ENCODE measurements at places on chromosomes 3 and 15. TPM values are rescaled to one million over a fixed set of nuclear protein-coding genes. Genes with fewer than 3 reads are reported as not detected.

The GRAMD2A gene
- total RNA-seq = 0.35 TPM

The CCDC39 gene
- total RNA-seq = not detected

The NR1I2 gene
- 0.26 TPM for total RNA-seq

The WNT5A gene
- 14.4 TPM for total RNA-seq

The SUCNR1 gene
- total RNA-seq = not detected

The FYTTD1 gene
- 52.5 TPM for total RNA-seq

DNA sequence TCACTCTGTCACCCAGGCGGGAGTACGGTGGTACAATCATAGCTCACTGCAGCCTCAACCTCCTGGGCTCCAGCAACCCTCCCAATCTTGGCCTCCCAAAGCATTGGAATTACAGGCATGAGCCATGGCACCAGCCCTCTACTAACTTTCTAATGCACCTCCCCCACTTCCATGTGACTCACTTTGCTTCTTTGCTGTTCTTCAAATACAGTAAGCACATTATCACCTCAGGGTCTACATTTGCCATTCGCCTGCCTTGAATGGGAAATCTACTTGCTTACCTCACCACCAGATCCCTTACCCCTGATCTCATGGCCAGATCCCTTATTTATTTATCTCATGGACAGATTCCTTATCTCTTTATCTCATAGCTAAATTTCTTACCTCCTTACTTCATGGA lies 235.3 kb downstream of the KCNMB2 start:
- H3K4me1 ChIP-seq = no peaks in the 10 kb centered on the region
- no peaks in the 10 kb centered on the region for H3K36me3 ChIP-seq
- H3K4me3 ChIP-seq = no peak overlapping the region
- H3K27me3 ChIP-seq = no peaks in the 10 kb centered on the region
- no peak overlapping the region for H3K27ac ChIP-seq

DNA sequence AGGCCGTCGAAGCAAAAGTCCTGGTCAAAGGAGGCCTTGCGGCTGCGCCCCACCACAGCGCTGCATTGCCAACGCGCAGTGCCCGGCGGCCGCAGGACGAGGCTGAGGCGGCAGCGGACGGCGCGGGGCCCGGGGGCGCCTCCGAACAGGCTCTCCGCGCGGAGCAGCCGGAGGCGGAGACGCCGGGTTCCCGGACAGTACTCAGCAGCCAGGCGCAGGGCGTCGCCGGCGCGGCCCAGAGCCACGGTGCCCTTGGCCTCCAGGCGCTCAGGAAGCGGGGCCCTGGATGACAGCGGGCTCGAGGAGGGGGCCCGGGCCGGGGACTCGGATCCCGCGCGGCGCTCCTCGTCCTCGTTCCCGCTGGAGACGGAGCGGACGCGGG lies 1.1 kb downstream of the C2CD4B start:
- DNase-seq = peak; percentile 8
- H3K4me3 ChIP-seq = no peak overlapping the region
- H3K4me1 ChIP-seq = peaks cover 4% of the 10 kb centered on the region
- peaks cover 89% of the 10 kb centered on the region for H3K27me3 ChIP-seq

DNA sequence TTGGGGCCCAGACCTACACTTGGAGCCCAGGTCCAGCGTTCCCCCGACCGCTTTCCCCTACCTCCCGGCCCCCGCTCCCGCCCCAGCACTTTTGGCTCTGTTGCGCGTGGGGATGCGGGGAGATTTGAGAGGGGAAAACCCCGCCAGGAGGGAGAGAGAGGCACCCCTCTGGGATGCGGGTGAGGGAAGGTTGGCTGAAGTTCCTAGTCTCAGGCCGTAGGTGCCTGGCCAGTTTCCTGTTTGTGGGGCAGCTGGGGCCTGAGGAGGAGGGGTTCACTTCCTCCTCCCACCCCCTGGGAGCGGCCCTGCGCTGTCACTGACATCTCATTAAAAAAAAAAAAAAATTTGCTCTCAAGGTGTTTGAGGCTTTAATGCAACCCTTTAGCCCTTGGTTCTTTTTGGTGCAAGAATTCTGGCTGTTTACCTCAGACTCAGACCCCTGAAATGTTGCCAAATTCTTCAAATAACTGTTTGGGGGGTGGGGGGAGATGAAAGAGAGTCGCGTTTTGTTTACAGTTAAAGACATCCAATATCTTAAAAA lies 2.6 kb downstream of the FAM43A start:
- DNase-seq = peak; percentile 9
- H3K27me3 ChIP-seq = peaks cover 71% of the 10 kb centered on the region
- no peak overlapping the region for H3K27ac ChIP-seq
- H3K4me3 ChIP-seq = peak overlapping the region; percentile 15

DNA sequence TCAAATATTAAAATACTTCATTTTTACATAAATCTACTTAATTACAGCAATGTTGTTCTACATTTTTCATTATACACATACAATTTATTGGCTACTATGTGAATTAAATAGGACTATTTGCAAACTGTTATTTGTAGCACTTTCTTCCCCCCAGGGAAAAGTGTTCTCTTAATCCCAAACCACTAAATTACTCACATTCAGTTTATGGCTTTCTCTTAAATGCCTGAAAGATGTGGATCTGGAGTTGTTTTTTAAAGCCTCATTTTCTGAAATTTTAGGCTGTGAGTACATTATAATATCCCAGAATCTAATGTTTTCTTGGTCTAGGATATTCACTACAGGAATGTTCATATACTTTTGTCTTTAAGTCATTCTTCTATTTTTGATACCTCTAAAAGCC lies 32.7 kb downstream of the PRTG start:
- peaks cover 16% of the 10 kb centered on the region for H3K36me3 ChIP-seq
- no peaks in the 10 kb centered on the region for H3K27me3 ChIP-seq
- DNase-seq = no peak
- H3K4me3 ChIP-seq = no peak overlapping the region
- H3K27ac ChIP-seq = no peak overlapping the region
- H3K4me1 ChIP-seq = peaks cover 85% of the 10 kb centered on the region

DNA sequence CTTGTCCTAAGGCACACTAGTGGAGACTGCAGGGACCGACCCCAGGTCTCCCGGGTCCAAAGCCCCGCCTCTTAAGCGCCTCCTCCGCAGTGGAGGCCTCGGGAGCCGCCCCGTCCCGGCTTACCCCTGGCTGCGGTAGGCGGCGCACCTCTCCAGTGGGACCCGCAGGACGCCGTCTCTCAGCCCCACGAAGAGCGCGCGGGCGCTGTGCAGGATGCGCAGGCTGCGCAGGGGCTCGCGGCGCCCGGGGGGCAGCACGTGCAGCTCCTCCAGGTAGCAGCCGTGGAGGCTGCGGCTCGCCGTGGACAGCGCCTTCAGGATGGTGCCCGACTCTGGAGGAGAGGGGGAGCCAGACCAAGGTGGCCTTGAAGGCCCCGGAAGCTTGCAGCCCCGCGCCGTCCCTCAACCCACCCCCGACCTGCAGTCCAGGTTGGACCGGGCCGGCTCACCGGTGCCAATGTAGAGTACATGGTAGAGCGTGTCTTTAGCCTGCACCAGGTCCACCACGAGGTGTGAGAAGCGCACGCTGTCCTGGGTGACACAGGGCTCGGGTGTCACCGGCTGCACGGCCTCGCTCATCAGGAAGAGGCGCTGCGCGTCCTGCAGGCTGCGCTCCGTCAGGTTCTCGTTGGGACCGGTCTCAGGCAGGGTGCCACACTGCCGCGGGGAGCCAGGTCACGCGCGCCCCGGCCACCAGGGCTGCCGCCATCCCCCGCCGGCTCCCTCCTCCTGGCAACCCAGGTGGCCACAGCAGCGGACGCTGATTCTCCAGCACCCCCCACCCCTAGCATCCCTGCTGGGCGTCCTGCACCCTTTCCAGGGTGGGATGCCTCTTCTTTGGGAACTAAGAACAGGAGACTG lies 105.5 kb downstream of the SEMA5B start:
- peaks cover 6% of the 10 kb centered on the region for H3K27me3 ChIP-seq
- DNase-seq = no peak
- no peak overlapping the region for H3K27ac ChIP-seq
- no peaks in the 10 kb centered on the region for H3K4me1 ChIP-seq
- H3K36me3 ChIP-seq = no peaks in the 10 kb centered on the region
- no peak overlapping the region for H3K4me3 ChIP-seq

DNA sequence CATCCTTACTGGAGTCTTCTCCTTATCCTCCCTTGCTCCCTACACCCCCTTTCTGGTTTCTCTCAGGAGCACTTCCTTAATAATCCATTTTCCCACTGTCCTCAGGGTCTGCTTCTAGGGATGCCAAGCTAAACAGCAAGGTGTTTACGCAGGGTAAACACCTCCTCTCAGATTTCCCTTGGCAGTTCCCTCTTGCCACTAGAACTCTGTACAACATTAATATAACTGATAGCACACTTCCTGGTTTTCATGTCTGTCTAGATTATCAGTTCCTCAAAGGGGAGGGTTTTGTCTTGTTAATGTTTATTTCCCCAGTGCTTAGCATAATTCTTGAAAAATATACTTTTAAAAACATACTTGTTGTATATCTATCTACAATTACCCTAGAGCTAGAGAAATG lies 118.0 kb upstream of the SLC24A5 start:
- H3K27me3 ChIP-seq = no peaks in the 10 kb centered on the region
- no peak overlapping the region for H3K27ac ChIP-seq
- no peak for DNase-seq
- H3K4me1 ChIP-seq = peaks cover 6% of the 10 kb centered on the region

GRCh38 chr3:12487786-12488185 lies 3.5 kb downstream of the TSEN2 start:
- H3K36me3 ChIP-seq = peaks cover 2% of the 10 kb centered on the region
- no peak overlapping the region for H3K27ac ChIP-seq
- peaks cover 35% of the 10 kb centered on the region for H3K4me1 ChIP-seq
- peaks cover 9% of the 10 kb centered on the region for H3K27me3 ChIP-seq
- DNase-seq = no peak

DNA sequence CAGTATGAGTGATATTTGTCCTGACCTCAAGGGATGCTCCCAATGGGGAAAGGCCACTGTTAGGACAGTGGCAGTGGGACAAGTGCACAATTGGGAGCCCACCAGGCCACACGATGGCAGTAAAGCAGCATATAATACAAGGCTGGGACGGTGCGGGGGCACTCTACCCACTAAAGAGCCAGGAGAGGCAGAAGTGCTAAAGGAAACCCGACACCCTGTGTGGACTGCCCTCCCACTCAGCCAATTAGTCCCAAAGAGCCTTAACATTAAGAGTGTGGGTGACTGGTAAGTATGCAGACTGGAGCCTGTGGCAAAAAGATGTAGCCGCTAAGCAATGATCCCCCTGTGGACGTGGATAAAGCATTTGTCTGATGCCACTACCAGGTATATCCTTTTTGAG lies 8.2 kb upstream of the ZNF589 start:
- H3K27me3 ChIP-seq = no peaks in the 10 kb centered on the region
- peak; percentile 71 for DNase-seq
- no peak overlapping the region for H3K27ac ChIP-seq
- no peak overlapping the region for H3K4me3 ChIP-seq
- peaks cover 19% of the 10 kb centered on the region for H3K4me1 ChIP-seq

- peaks cover 17% of the 10 kb centered on the region for H3K36me3 ChIP-seq
- H3K27me3 ChIP-seq = no peaks in the 10 kb centered on the region
- DNase-seq = no peak
- no peak overlapping the region for H3K4me3 ChIP-seq
- H3K27ac ChIP-seq = no peak overlapping the region
- H3K4me1 ChIP-seq = no peaks in the 10 kb centered on the region
These were observed 20.0 kb downstream of the COPS2 start for GRCh38 chr15:49135342-49135857.

DNA sequence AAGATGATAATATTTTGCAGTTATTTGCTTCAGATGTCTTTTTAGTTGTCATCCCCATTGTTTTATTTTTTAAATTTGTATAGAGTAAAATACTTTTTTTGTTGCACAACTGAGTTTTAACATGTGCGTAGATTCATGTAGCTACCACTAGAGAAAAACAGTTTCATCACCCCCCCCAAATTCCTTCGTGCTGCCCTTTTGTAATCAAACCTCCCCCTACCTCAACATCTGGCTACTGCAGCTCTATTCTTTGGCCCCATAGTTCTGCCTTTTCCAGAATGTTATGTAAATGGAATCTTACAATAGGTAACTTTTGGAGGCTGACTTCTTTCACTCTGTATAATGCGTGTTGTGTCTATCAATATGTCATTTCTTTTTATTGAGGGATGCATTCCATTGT lies 232.0 kb upstream of the RASGRP1 start:
- DNase-seq = no peak
- no peaks in the 10 kb centered on the region for H3K36me3 ChIP-seq
- H3K27me3 ChIP-seq = peaks cover 22% of the 10 kb centered on the region
- no peaks in the 10 kb centered on the region for H3K4me1 ChIP-seq
- no peak overlapping the region for H3K4me3 ChIP-seq
